Lower lobe of right lung (tissue), 2 donors: ENCODE measurements at places on chromosomes 7 and 10. TPM values are rescaled to one million over a fixed set of nuclear protein-coding genes. Genes with fewer than 3 reads are reported as not detected.

Gene FEZF1
- not detected for total RNA-seq

Gene ACTR3C
- total RNA-seq = 18.6 TPM

DNA sequence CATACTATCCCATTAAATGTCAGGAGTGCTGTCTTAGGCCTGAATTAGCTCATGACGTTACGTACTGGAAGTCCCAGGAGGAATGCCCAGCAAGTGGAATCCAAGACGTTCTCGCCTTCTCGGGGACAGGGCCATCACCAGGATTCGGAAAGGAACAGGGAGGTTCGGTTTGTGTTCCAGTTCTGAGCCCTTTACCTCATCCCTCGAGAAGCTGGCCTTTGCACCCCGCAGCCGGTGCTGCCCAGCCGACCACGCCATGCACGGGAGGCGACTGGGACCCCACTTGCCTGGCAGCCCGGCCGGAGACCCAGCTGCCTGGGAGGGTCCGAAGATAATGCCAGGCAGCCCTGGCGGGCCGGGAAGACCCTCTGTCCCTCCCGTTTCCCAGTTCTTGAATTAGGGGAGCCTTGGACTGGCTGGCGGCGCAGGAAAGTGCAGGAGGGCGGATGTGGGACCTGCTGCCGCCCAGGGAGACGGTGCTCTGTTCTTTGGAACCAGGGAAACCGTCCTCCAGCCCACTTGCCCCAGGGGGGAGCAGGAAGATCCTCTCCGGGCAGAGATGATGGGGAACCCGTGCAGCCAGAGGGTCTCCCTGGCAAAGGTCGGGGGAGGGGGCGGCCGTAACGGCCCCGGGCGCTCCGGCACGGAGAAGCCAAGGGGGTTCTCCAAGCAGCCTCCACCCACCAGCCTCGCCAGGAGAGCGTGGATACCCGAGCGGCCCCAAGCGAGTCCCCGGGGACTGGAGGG, 671 bp upstream of the CHST3 start:
- H3K36me3 ChIP-seq = no peaks in the 10 kb centered on the region
- peaks cover 30% of the 10 kb centered on the region for H3K4me1 ChIP-seq

Gene EIF4H
- 210 TPM for total RNA-seq

DNA sequence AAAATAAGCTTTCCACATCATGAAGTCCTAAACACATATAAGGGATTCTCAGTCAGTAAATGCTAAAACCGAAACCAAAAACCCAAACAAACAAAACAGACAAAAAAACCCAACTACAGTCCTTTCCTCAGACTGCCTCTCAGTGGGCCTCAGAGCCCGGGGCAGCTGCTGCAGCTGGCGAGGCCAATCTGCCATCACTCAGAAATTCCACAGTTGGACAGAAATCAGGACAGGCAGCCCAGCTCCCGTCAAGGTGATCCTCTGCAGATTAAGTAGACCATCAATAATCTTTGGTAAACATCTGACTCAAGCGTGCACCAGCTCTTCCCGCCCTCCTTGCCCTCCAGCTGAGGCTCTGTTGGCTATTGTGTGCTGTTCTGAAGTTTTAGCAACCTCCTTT, 142.2 kb downstream of the ATXN7L1 start:
- no peaks in the 10 kb centered on the region for H3K36me3 ChIP-seq
- H3K4me1 ChIP-seq = no peaks in the 10 kb centered on the region
- no peak overlapping the region for H3K4me3 ChIP-seq
- DNase-seq = no peak
